ENCODE measurements at places on chromosomes 5 and 9.
A peak's percentile ranks its signal among the peaks of the same experiment; 100 is the strongest.

DNA sequence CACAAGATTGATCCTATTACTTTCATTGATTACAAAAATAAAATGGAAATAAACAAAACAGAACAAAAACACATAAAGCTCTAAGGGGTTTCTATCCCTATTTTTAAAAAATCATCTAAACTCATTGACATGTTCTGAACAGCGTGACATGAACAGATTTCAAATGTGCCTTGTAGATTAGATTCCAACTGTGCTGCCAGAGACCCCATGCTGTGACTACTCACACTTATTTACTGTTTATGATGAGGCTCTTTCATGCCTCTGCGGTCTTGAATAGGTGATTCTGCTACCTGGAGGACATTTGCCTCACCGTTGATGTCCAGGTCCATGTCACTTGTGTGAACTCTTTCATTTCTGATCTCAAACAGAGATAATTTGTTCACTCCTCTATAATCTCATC lies 990.2 kb downstream of the CDH12 start:
- DNase-seq: no peak

DNA sequence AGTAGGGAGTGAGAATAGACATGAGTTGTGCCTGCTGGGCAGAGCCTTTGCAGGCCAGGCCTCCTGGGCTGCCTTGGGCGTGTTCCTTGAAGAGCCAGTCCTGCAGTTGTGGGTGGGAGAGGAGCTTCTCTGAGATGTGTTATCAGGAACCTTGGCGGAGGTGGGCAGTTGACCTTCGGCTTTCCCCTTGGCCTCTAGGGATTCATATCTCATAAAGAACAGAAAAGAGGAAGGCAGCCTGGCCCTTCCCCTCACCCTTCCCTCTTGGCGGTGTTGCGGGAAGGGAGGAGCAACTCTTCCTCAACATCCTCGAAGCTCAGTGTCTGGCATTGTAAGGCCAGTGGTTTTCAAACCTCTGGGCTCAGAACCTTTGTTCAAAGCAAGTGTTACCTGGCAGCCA lies 59.2 kb downstream of the DAPK1 start:
- DNase-seq: peak; percentile 21

DNA sequence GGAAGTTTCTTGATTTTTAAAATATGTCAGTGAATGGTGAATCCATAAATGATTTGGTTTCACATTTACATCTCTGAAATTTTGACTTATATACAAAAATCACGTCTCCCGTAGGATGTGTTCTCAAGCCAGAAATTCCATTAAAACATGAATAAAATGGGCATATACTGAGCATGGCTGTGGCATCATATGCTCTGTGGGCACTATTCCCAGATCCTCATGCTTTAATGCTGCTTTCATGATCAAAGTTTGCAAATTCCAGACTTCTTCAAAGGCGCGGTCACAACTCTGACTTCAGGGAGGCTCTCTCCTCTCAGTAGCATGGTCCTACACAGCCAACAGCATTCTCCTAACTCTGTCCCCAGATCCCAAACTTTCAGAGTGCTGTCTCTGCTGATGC lies 723.2 kb downstream of the TAF11L14 start:
- DNase-seq: no peak

GRCh38 chr5:172775326-172776234 lies 4.6 kb upstream of the DUSP1 start:
- DNase-seq: no peak

- peak; percentile 59 for DNase-seq
Measured at GRCh38 chr5:147188200-147189108, 46.4 kb upstream of the STK32A start.

- no peak for DNase-seq
Measured at GRCh38 chr9:35397216-35397698, 92.7 kb upstream of the RUSC2 start.

DNA sequence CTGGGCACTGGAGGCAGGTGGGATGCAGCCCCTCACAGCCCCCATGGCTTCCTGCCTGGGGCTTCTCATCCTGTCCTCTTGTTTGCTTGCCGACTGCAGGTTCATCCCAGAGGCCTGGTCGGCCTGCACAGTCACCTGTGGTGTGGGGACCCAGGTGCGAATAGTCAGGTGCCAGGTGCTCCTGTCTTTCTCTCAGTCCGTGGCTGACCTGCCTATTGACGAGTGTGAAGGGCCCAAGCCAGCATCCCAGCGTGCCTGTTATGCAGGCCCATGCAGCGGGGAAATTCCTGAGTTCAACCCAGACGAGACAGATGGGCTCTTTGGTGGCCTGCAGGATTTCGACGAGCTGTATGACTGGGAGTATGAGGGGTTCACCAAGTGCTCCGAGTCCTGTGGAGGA lies 232.7 kb downstream of the ADAMTSL1 start:
- no peak for DNase-seq

DNA sequence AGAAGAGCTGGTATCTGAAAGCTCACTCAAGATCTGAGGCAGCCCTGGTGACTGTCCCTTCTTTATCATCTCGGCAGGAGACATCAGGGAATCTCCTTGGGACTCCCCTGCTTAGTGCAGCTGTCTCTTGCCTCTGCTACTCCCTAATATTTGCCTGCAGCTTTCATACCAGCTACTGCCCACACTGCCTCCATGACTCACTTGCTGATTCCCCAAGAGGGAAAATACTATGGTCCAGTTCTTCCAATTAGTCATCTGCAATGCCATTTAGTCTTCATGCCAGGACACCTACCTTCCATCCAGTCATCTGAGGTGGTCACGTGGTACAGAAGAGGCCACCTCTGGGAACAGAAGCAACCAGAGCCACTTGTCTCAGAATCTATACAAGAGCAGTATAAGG lies 270.8 kb downstream of the NTRK2 start:
- no peak for DNase-seq

DNA sequence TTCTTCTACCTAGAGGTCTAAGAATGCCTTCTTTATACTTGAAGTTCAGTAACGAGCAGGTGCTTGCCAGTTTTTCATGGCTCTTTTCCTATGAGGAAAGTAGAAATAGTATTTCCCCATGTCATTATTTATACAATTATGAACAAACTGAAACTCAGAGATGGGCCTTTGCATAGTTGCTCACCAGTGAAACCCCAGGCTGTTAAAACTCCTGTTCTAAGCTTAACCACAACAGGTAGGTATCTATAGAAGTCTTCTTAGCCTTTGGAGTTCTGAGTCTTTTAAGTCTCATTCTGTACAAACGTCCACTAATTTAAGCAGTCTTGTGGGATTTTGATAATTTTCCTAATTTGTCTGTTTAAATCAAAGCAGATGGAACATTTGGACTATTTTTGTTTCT lies 90.1 kb downstream of the STARD4 start:
- no peak for DNase-seq

DNA sequence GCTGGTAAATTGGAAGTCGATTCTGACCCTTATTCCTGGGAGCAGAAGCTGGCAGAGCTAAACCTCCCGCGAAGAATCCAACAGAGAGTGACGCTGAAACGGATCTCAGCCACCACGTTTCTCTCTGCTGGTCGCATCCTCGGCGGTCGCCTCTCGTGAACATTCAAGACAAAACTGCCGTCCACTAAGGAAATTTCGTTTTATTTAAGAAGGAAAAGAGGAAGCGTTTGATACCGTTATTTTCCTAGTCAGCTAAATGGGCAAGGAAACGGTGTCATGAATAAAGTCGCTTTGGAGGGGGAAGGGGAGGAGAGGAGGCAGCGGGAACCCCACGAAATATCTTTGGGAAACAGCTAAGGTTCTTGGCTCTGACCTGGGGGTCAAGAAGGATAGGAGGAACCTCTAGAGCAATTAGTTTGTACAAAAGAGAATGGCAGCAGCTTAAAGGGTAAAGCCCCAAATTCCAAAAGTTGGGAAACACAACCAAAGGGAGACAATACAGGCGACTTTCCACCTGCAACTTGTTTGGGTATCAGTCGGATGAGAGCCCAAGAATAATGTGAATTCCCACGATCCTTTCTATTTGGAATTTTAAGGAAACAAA lies 1.9 kb downstream of the FOXB2 start:
- DNase-seq: no peak

DNA sequence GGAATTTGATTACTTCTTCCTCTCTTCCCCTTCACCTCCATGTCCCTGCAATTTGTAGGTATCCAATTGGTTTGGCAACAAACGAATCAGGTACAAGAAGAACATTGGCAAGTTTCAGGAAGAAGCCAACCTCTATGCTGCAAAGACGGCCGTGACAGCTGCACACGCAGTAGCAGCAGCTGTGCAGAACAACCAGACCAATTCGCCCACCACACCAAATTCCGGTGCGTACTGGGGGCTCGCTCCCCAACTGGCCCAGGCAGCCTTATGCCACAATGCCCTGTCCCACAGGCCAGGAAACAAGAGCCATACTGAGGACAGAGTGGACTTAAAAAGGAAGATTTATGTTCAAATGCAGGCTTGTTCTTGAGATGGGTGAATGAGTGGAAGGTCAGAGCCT lies 213.5 kb downstream of the PBX3 start:
- DNase-seq: no peak

DNA sequence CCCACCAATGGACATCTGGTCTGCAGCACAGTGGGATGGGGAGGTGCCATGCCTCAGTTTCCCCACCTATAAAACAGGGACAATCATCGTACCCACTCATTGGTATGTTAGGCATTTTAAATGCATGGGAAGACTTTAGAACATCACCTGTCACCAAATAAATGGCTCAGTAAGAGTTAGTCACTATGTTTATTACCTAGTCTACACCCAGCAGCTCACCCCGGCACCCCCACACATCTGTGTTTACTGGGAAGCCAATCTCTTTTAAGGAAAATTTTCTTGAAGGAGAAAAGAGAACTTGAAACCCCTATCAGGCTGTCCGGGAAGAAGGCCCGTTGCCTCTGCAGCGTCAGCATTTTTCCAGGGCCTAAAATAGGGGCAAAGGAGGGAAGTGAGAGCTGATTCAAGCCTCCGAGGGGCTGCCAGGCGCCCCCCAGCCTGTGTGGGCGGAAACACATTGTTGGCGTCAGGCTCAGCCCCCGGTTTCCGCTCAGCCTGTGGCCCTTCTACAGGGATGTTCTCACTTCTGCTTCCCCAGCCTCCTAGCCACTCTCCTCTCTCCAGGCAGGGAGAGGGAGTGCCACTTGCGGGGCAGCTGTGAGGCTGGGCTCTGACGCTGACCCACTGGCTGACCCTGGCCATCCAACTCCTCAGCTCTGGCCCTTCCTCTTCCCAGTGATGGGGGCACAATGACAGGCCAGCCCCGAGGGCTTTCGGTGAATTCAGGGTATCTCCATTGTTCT lies 4.6 kb downstream of the CSF1R start:
- DNase-seq: peak; percentile 72

DNA sequence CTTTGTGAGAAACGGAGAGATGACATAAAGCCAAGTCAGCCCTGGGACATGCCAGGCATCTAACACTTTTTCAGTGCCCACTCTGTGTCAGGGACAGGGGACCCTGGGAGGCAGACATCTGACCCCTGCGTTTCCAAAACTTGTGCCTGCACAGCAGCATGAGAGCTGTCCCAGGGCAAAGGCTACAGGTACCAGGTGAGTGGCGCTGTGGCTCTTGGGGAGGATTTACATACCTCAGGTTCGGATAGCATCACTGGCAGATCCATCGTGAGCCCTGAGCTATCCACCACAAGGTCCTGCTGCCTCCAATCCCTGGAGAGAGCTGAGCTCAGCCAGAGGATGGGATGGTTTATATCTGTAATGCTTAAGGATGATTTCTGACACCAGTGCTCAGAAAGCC lies 52.4 kb downstream of the FSTL4 start:
- no peak for DNase-seq

DNA sequence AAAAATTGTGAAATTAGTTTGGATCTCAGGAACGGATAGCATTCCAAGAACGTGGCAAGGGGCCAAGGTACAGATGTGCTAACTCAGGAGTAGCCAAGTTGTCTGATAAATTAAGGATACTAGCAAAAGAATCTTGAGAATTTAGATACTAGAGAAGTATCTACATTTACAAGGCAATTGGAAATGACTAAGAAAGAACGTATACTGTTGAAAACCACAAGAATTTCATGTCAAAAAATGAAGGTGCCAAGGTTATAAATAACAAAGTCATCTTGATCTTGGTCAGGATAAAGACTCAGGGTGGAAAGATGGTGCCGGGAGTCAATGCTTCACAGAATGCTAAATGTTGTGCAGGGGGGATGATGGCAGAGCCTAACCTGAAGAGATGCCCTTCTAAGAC lies 19.2 kb downstream of the CAPSL start:
- DNase-seq: no peak

DNA sequence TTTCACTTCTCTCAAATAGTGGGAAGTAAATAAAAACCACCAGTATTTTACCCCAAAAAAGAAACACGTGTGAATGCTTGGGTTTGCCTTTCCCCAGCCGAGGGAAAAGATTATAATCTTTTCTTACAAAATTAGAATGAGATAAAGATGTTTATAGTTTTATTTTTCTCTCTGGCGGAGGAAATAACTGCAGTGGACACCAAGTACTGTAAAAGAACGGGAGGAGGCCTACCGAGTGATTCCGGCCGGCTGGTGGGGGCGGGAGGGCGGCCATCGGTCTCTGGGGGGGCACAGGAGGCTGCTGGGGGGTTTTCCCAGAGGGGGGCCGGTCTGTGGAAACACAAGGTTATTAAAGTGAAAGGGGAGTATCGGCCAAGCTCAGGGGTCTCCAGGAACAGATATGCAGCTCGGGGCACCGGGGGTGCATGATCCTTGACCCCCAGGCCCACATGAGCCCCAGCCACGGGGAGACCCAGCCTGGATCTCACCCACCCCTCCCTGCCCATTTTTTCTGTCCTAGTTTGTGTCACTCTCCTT lies 29.4 kb downstream of the LCP2 start:
- no peak for DNase-seq

GRCh38 chr9:129111528-129112151 lies 425 bp downstream of the PTPA start:
- peak; percentile 43 for DNase-seq

DNA sequence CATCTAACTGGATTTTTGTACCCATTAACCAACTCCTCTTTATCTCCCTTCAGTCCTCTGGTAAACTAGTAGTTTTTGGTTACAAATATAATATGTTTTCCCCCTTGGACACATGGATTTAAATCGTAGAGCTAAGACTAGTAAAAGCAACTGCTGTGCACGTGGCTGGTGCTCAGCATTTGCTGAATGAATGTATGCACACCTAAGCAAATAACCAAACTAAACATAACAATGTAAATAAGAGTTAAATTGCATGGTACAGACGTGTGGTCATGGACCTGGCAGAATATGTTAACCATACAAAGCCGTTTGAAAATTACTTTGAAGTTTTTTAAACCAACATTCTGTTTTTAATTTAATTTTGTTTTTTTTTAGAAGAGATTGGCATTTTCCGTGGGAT lies 65.2 kb upstream of the FYB1 start:
- no peak for DNase-seq

DNA sequence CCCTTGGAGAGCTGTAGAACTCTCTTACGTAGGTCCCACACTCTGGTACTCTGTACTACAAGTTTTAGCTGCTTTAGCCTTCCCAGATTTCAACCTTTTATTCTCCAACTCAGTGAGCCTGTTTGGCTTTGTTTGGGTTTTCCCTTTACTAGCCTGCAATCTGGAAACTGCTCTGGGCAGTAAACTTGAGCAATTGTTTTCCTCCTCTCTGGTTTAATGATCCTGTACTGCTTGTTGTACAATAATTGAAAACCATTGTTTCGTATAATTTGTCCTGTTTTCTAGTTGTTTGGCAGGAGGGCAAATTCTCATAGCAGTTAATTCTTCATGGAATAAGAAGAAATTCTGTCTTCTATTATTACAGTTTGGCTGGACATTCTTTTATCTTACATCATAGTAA lies 62.8 kb upstream of the TLX3 start:
- no peak for DNase-seq

GRCh38 chr5:80619086-80619485 lies 35.4 kb upstream of the MSH3 start:
- DNase-seq: no peak

All from heart right ventricle (tissue), 16 donors.